ENCODE measurements at places on chromosomes 13 and 19.

GRCh38 chr13:49908637-49909036 lies 27.5 kb downstream of the SPRYD7 start:
- DNase-seq = no peak

GRCh38 chr13:81929988-81930387 lies 1589.1 kb upstream of the SPRY2 start:
- peak; percentile 1 for DNase-seq

- no peak for DNase-seq
These were observed 692 bp downstream of the SULT2B1 start for GRCh38 chr19:48552406-48553322.

DNA sequence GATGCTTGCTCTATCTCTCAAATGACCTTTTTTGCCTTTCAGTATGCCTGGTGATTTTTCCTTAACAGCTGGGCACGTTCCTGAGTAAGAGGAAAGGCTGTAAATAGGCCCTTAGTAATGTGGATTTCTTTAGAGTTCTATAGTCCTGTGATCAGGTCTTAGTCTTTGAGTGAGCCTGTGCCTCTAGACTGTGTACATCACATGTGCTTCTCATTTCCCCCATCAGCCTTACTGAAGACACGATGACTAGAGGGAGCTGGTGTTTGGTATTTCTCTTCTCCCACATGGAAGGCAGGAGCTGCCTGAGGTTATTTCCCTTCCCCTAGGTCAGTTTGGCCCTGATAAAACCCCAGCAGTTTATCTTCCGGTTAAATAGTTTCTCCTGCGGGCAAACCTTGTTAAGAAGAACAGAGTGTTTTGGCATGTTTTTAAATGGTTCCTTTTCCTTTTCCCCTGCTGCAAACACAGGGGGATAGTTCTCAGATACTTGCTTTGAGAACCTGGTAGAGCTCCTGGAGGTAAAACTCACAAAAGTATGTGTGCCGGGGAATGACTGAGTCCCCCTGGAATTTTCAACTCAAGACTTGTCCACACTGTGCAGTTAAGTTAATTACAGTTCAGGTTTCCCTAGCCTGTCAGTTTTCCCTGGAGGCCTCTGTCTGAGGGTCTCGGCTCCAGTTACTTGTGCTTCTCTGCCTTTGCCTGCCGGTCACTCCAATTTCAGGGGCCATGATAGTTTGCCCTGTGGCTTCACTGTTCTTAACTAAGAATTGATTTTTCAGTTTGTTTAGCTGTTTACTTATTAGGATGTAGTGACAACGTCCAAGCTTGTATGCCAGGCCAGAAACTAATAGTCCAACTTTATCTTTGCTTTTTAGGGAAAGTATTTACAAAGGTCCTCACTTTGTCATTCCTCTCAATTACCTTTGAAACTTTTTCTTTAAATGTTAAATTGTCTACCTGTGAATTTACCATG lies 94.4 kb downstream of the URI1 start:
- no peak for DNase-seq

DNA sequence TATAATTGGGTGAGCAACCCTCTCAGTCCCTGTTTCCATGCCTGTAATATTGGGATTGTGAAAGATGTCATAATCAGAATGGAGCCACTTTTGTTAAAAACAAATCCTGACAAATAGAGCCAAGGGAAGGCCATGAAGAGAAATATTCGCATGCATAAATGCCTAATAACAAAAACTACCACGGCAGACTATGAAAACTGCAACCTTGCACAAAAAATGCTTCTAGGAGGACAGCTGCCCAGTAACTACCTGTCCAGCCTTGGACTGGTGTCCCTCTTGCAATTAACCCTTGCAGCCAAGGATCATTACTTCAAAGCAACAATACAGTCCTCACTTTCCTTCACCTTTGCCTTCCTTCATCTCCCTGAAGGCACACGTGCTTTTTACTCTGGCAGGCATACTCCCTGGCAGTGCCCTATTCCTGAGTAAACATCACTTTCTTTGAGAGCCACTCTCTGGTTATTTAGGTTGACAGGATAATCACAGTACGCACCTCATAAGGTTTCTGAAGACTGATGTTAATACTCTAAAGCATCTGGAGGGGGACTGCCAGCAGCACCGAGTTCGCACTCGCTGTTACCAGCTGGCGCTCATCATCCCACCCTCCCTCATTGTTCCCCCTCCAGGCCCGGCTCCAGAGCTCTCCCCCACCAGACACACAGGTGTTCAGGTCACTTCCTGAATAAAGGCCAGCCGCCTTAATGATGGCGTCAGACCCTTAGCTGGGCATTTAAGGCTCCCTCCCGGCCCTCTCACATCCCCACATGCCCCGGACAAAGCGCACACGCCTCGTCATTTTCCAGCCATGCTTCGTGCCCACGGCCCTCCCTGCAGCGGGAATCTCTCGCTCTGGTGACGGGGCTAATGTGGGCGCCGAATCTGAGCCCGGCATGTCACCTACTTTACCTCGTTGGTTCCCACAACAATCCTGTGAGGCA lies 57.3 kb downstream of the CDADC1 start:
- no peak for DNase-seq

- no peak for DNase-seq
These were observed 4.9 kb downstream of the ATP8B3 start for GRCh38 chr19:1807030-1807694.

- DNase-seq = no peak
These were observed 27.7 kb upstream of the EPHX3 start for GRCh38 chr19:15259907-15260306.

DNA sequence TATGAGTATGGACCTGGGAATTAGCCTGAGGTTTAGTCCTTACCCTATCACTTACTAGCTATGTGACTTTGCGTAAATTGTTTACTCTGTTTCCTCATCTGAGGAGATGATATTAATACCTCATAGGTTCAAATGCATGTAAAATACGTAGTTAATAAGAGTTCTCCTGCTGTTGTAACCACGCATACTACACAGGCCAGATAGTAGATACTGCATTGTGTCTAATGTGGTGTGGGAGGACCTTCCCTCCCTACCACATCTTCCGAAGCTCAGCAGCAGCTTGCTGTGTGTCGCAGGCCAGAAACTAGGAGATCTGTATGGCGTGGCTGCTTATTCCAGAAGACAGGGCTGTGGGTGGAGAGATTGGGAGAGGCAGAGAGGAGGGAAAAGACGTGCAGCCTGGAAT lies 23.0 kb downstream of the GTF2F2 start:
- DNase-seq = no peak

GRCh38 chr19:364496-365287 lies 20.1 kb upstream of the MIER2 start:
- no peak for DNase-seq

GRCh38 chr19:14310055-14310454 lies 71.2 kb upstream of the ADGRE5 start:
- peak; percentile 71 for DNase-seq

DNA sequence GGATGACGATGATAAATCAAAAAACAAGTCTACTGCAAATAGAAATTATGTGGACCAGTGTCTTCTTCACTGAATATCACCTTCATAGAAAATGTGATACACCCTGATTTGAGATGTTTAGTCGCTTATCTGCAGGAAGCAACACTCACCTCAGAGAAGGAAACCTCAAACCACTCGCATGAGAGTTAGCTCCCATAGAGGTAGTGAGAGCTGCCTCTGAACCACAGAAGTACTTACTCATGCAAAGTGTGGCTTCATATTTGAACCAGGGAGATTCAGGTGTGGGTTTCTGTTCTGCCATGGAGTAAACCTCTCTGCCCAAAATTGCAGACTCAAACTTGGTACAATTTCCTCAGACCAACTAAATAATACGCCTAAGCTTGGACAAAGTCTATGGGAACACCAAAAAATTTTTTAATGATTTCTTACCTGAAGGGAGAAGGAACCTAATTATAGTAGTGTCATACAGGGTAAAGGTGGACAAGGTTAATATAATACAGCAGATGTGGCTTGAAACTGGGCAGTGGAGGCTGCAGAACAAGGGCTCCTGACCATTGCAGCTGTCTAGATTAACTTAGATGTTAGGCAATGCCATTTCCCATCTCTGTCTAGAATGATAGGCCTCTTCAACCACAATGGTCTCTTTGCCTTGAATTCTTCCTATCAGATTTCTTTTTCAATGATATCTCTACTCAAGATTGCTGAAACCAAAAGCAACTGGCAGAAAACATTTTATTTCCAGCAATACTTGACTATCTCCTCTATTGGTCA lies 29.6 kb upstream of the RCBTB2 start:
- DNase-seq = no peak

DNA sequence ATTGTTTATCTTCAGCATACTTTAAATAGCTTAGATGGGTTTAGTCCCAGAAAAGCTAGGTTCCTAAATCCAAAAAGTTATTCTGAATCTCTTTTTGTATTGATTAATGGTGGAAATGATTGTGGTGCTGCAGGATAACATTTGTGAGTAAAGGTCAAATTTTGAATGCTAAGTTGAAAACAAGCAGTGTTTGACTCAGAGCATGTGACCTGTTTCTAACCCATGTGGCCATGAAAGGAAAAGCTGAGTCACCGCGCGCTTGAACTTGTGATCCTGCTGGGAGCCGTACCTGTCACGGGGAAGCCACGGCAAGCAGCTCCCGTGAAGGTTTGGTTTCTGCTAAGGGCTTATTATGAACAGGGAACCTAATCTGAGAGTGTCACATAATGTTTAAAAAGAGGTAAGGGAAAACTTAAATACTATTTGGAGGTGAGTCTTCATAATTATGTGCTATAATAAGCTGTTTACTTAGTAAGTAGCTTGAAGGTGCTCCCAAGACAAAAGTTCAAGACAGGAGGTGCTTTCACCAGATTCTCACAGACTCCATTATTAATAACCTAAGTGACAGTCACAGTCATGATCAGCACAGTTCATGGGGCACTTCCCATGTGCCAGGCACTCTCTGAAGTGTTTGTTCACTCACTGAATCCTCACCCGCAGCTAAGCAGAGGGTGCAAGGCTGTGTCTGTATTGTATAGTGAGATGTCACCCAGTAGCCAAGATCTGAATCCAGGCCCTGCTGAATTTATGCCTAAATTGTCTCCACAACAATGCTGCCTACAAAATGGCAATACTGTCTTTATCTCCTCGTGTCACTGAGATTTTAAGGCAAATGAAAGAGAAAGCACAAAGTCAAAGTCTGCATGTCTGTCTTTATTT lies 286.5 kb downstream of the MYO16 start:
- peak; percentile 96 for DNase-seq

GRCh38 chr13:20924758-20925394 lies 22.3 kb upstream of the XPO4 start:
- peak; percentile 78 for DNase-seq

DNA sequence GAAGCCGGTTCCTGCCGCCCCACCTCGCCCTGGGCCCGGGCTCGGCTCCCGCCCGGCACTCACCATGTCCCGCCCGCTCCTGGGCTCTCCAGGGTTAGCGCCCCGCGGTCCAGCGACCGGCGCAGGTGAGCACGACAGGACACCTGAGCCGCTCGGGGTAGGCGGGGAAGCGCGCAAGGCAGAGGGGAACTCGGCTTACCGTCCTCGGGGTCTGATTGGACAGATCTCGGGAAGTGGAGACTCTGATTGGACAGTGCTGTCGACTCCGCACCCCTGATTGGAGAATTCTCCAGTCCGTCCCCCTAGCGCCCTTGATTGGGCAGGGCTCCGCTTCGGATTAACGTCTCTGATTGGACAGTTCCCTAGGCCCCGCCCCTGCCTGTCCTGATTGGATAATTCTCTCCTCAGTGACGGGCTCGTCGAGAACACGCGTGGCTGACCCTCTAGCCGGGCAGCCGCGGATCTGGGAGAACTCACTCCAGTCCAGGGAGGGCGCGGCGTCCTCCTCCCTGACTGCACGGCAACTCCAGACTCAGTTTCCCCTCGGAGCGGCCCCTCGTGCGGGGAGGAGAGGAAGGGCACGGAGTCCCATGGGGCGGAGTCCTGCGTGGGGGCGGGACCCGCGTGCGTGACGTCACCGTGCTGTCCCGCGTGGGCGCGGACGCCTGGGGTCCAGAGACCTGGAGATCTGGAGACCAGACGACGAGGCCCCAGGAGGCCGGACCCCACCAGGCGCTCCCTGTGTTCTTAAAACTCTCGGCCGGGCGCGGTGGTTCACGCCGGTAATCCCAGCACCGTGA lies at the start of gene ZNF77:
Gene ZNF77, minus strand, starts transcription at position 197 of the 800 bp plus-strand sequence. Its CDS starts 131 bp downstream, at position 66.
- DNase-seq = peak; percentile 99
